ENCODE measurements at places on chromosomes 7 and 10.

DNA sequence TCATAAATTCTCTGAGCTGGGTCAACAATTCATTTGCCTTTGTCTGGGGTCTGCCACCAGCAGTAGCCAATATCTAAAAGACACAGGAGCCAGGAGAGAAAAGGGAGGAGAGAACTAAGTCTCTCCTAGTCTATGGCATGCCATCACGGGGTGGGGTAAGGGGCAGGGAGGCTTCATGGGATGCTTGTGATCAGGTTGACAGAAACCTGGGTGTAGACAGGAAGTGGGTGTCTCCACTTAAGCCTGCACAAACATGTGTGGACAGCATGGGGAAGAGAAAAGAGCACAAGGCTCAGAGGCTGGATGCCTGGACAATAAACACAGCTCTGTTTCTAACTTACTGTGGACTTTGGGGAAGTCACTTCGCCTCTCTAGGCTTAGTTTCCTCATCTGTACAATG is 11.5 kb upstream of the C10orf53 start:
- no peak for DNase-seq

GRCh38 chr7:106143711-106144337 is 31.7 kb upstream of the SYPL1 start:
- no peak for DNase-seq

DNA sequence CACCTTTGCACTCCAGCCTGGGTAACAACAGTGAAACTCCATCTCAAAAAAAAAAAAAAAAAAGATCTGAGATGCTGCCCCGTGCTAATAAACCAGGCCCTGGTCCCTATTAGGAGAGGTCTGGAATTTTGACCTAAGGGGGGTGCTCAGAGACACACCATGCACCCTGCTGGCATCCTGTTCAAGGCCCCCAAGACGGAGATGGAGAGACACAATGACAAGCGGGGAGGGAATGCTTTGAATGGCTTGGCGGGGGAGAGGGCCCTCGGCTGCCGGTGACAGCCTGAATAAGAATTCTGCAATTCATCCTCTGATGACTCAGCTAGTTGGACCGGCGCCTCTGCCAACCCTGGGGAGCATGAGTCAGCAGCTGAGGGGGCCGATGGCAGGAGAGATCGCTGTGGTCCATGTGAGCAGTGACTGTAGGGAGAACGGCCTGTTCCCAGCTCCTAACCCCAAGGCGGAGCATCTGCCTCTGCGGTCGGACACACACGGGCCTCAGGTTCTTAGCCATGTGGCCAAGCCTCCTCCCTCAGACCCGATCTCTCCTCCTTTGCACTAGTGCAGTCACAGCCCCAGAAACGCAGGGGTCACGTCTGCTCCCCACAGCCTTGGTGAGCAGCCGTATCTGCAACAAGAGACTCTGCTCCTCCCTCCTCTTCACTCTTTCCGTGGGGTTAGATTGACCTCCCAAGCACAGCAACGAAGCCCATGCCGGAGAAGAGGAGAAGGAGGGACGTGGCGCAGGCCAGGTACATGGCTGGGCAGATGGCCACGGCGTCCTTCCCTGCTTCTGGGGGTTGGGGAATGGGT is 14.9 kb downstream of the TRIM56 start:
- peak; percentile 74 for DNase-seq

DNA sequence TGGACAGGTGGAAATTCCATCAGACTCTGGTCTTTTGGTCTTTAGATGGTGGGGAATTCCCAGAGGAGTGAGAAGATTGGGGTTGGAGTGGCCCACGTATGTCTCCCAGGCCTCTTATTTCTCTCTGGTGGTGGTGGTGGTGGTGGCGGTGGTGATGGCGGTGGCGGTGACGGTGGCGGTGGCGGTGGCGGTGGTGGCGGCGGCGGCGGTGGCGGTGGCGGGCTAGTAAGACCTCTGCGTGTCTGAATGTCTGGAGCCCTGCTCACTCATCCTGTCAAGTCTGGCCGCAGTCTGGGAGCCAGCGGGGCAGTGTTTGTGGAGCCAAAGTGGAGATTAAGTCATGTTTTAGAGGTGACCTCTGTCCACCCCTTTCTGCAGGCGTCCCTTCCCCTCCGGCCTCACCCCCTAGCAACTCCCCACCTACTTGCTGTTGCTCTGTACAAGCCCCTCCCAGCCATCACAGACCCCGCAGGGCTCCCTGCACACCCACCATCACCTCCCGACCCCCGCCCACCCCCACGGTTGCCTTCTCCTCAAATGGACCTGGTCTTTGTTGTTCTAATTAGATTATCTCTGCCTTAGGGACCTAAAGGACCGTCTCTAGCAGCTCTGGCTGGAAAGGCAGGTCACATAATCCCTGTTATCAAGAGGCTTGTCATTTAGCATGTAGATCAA is 165.0 kb upstream of the TBX20 start:
- no peak for DNase-seq

- no peak for DNase-seq
Measured at GRCh38 chr7:110507832-110508231, 583.1 kb upstream of the LRRN3 start.

- DNase-seq: no peak
Measured at GRCh38 chr7:108448584-108449505, 7.4 kb downstream of the NRCAM start.

GRCh38 chr7:95424716-95425115 is 10.1 kb downstream of the PON2 start:
- no peak for DNase-seq

DNA sequence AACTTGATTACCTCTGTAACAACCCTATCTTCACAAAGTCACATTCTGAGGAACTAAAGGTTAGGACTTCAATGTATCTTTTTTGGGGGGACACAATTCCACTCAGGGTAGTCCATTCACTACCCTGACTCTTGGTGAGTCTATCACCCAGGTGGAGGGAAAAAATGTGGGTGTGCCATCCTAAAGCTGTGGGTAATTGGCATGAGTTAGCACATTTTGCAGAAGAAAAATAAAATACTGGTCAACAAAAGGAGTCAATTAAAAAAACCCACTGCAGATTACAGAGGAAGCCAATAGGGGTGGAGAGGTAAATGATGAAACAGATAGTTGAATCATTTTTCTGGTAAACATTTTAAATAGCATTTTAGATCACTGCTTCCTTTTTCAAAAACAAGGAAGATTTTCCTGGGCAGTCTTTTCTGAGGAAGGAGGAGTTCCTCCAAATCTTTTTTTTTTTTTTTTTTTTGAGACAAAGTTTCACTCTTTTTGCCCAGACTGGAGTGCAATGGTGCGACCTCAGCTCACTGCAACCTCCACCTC is 5.1 kb upstream of the BLVRA start:
- no peak for DNase-seq

DNA sequence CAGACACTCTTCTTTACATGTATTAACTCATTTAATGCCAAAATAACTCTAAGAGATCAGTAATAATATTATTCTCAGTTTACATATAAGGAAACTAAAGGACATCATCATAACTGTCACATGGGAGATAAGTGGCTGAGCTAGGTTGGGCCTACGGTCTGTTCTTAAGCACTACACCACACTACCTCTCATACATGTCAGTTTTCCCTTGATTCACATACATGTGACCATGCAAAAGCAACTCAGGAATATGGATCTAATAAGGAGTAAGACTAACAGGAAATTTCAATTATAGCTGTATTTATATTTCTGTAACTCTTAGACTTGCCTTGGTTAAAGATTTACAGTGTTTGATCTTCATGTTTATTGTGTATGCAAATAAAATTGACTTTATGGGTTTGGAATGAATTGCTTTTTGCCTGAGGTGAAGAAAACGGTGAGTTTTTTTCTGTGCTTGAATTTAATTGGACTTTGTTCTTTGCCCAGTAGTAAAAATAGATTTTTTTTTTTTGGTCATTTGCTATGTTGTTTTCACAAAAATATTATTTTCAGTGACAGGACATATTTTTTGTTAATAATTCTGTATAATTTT is 69.7 kb downstream of the CYP51A1 start:
- no peak for DNase-seq

DNA sequence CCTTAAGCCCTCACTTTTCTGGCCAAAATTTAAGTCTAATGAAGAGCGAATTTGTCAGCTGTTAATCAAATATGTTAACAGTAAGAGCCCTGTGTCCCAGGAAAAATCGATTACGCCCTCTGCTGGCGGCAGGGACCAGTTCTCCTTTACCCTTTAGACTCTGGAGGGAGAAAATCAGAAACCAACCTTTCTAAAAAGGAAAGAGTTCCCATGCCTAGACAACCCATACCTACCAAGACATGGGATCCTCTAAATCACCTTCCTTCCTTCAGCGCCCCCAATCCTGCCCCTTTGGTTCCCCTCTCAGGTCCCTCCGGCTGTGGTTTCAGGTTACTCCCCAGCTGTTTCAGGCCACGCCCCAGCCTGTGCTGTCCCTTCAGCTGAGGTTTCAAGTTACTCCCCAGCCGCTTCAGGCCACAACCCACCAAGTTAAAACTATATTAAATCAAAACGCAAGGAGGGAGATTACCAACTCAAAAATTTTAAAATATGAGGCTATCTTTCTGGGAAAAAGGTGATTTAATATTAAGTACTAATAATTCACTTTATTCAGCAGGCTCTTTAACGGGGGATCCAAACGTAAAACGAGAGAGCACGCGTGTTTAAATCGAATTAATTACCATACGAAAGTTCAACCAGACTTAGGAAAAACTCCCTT is 1.4 kb upstream of the AKR1B15 start:
- DNase-seq: peak; percentile 82

DNA sequence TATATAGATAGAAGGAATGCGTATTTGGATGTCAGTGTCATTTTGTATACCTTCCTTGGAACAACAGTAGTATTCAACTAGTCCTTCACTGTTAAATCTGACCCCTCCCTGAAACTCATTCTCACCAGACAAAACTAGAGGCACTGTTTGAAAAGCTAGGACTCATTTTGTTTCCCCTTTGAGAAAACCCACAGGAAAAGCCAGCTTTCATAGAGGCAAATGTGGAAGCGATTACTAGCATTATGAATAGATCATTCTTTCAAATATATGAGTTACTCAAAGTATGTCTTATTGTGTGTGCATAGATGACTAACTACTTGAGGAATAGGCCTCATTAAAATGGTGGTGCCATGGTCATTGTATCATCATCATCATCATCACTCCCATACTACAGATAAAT is 1.9 kb upstream of the ASB15 start:
- DNase-seq: no peak

- DNase-seq: no peak
Measured at GRCh38 chr7:134329614-134330346, 13.1 kb upstream of the SLC35B4 start.

GRCh38 chr10:95457319-95457886 is 103.8 kb downstream of the SORBS1 start:
- no peak for DNase-seq

- no peak for DNase-seq
Measured at GRCh38 chr7:40244226-40244625, 109.4 kb downstream of the SUGCT start.

GRCh38 chr10:58262766-58263165 is 4.9 kb downstream of the IPMK start:
- DNase-seq: no peak

DNA sequence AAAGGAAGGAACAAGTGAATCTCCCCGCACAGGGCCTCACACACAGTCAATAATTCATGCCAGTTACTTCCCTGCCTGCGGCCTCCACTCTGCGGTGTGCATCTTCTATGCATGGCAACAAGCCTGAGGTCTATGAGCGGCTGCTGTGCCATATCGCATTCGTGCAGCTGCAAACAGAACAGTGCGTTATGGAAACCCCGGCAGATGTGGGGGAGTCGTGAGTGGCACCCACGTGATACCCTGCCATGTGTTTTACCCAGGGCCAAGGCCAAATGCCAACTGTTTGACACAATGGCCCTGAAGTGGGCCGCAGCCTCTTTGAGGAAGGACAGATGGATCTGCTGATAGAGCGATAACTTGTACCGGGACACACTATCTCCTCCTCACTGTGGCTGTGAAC is 13.4 kb downstream of the TNS3 start:
- no peak for DNase-seq

- DNase-seq: no peak
Measured at GRCh38 chr7:85074992-85075391, 111.9 kb downstream of the SEMA3D start.

DNA sequence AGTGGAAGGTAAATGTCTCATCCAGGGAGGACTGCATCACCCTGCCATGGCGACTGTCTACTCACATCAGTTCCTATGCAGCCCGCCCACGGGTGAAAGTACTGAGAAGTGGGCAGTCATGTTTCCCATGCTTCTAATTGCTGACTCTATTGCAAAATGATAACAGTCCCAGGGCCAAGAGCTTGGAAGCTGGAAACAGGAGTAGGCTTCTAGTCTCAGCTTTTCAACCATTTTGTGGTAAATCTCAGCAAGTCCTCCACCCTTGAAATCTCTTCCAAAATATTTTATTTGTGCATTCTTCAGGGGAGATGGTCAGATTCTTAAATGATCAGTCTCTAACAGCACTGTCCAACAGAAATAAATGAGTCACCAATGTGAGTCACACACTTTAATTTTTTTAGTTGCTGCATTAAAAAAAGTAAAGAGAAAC is 48.1 kb upstream of the TARP start:
- DNase-seq: no peak

GRCh38 chr7:143016996-143017395 is 9.9 kb downstream of the OR9A2 start:
- no peak for DNase-seq

GRCh38 chr7:1872191-1873069 is 202.4 kb downstream of the ELFN1 start:
- DNase-seq: no peak

DNA sequence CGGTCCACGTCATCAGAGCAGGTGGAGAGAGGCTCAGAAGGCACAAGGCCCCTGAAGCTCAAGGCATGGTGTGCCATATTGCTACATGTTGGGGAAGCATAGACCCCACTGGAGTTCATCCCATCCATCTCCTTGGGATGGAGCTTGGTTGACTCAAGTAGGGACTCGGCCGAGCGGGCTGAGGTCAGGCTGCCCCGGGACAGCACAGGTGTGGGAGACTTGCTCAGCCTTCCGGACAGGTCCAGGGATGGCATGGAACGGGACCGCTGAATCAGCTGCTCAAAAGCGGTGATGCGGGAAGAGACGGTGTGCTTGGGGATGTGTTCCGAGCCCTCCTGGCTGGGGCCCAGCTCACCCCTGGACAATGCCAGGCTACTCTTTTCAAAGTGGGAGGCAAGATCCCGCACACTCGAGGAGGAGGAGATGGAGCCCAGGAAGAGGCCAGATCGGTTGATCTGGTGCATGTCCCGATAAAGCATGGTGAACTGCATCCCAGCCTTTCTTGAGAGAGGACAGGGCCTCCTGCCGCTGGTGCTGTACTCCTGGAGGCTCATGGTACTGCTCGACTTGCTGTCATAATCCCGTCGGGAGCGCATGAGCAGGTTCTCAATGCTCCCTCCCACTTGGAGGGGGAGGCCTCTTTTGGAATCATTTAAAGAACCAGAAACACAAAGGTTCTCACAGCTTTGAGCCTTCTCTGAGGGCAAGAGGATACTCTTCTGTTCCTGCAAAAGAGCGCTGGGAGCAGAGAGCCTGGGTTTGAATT is 65.6 kb upstream of the PDLIM1 start:
- DNase-seq: no peak

DNA sequence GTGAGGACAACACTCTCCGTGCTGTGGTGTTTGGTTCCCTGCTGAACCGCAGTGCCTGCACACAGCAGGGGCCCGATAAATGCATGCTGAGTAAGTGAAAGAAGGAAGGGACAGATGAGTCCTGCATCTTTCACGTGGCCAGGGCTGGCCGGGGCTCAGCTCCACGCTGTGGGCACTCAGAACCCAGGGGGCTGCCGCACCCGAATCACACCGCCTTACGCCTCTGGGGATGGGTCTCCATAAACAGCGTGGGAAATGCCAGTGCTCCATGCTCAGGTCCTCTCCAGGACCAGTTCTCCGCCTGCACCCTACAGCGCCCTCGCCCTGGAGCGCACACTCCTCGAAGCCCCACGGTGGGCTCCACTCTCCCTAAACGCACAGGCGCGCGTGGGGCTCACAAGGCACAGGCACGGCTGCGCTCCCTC is 38.1 kb downstream of the RASGEF1A start:
- peak; percentile 71 for DNase-seq

GRCh38 chr7:158957921-158958491 is 101.6 kb downstream of the DYNC2I1 start:
- peak; percentile 63 for DNase-seq

Data from activated CD8-positive, alpha-beta memory T cell treated with anti-CD3 and anti-CD28 coated beads for 24 hours (primary cell).